ENCODE measurements at places on chromosomes 2 and 18.

DNA sequence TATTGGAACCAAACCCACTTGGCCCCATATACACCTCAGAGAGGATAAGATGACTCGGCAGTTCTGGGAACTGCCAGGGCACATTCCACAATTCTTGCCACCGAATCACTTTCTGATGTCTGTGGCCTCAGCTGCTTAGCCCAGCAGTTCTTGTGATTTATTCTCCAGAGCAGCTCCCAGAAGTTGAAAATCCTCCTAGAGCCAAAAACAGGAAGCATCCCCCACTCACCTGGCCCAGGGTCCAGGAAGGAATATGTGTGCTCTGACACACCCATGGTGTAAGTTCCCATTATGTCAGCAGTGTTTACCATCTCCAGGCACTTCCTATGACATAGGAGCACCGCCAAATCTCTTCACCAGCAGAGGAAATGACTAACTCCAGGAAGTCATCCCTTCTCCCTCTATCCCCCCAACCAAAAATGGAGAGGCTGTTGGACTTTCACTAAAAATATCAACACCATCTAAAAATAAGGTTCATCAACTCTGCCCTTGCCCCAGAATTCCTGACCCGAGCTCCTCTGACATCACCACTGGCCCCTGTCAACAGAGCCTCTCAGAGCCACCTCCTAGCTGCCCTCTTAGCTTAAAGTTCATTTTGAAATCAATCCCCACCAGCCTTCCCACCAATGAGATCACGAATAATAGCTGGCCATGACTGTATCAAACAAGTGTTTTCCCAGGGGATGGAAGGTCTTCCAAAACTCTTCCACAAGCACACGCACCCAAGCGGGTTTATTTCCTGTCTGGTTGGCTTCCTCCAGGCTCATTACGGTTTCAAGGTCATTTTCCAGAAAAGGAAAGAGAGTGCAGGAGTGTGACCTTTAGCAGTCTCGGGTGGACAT is 223.1 kb upstream of the PARD3B start:
- DNase-seq: no peak

DNA sequence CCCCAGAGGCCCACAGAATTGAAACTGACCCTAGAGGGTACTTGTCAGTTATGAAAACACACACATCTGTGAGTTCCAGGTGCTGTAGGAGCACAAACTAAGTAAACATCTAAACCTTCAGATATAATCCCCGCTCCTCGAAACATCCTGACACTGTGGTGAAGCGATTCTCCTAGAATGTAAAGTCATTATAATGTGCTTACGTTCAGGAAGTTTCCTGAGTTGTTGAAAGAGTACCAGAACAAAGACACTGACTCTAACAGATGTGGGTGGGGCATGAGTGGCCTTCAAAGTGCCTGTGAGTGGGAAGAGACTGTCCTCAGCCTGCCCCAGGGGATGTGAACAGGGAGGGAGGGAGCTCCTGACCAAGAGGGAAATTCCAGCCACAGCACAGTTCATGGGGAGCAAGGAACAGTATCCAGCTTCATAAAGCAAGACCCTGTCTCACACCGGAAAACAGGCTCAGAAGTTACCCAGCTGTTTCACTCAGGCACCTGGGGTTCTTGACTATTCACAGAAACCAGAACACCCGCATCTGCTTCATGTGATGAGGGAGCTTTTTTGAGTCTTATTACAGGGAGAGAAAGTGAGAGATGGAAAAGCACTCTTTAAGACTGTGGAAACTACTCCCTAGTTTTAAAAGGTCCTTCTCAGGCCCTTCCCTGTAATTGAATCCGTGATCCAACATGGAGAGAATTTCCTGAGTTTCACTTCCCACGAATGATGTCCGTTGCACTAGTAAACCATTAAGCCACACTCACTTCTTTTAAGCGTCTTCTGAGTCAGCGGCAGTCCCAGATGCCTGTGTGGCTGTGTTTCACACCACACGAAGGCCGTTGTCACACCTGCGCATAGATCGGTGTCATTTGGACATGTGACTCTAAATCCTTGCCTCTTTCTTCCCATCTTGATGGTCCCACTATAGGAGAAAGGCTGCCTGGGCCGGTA is 88.6 kb upstream of the EML6 start:
- no peak for DNase-seq

- peak; percentile 54 for DNase-seq
Observed at GRCh38 chr2:229273723-229274338, 2.7 kb upstream of the PID1 start.

- DNase-seq: no peak
Observed at GRCh38 chr2:207640661-207641060, 15.5 kb upstream of the METTL21A start.

- peak; percentile 82 for DNase-seq
Observed at GRCh38 chr2:159797543-159798375, at the start of gene CD302. TSS of gene CD302 (minus strand) at chr2:159798208. CDS start at chr2:159798198, 10 bp downstream.

GRCh38 chr2:2573205-2573604 is 242.1 kb upstream of the MYT1L start:
- DNase-seq: no peak

DNA sequence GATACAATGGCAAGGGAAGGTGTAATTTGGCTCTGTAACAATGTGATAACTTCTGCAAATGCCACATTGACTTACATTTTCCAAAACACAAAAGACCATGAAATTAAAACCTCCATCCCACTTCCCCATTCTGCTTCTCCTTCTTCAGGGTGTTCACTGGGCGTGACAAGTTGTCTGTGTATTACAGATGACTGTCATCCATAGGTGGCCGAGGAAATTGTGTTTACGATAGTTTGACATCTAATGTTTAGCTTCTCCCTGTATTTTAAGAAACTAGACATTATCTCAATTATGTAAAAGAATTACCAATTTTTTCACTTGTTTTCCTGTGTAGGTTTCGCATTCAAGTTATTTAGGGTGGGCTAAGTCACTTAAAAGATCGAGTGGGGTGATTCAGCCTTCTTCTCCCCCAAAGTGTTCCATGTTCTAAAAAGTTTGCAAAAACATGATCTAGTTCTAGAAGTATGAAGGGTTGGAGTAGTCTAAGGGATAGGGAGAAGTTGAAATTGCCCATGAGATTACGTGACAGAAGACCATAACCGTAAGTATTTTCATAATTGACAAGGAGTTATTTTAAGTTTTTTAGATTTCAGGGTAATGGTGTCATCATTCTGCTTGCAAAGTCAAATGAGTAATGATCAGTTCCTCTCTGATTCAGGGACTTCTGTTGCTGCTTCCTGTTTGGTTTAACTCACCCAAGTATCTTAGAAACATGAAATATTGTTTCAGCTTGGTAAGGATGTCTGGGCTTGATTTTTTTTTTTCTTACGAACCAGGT is 25.2 kb upstream of the CYTIP start:
- DNase-seq: peak; percentile 83

- DNase-seq: peak; percentile 22
Observed at GRCh38 chr18:35026407-35027061, 14.7 kb upstream of the MAPRE2 start.

- no peak for DNase-seq
Observed at GRCh38 chr2:161005170-161005569, 155.1 kb upstream of the TANK start.

DNA sequence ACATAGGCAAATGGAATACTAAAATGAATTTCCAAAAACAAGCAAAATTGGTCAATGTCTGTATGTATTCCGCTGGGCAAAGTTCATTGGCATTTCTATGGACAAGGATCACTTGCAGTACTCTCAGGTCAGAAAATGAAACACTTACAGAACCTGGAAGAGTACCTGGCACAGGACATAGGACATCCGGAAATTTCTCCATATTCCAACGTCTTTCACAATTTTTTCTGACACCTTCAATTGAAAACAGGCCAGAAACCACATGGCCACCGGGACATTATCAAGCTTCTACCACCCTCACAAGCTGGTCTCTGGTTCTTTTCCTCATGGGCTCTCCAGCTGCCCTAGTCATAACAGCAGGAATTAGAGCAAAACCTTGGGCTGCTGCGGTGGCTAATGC is 96.9 kb upstream of the MSH6 start:
- DNase-seq: no peak

GRCh38 chr2:61379521-61379920 is 91.4 kb downstream of the USP34 start:
- no peak for DNase-seq

GRCh38 chr2:106137731-106138521 is 56.2 kb downstream of the UXS1 start:
- DNase-seq: no peak

GRCh38 chr2:209901172-209901571 is 101.3 kb upstream of the RPE start:
- no peak for DNase-seq

DNA sequence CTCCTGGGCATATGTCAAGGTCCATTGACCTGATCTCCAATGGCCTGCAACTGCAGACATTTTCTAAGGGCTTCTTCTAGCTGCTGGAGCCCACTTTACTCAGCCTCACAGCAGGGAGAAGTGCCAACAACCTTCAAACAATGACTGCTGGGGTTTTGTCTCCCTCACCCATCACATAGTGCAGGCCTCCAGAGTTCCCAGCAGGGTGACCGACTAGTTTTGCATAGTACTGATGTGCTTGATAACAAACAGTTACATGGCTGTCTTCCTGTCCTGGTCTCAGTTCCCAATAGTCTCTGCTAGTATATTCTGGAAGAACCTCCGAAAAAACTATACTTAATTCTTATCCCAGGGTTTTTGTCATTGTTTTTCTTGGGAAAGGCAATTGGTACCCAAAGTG is 10.4 kb upstream of the NETO1 start:
- DNase-seq: no peak

- DNase-seq: peak; percentile 94
Observed at GRCh38 chr2:233349005-233349998, 5.0 kb upstream of the DGKD start.

- peak; percentile 37 for DNase-seq
Observed at GRCh38 chr2:27946530-27947060, 56.1 kb downstream of the BABAM2 start.

DNA sequence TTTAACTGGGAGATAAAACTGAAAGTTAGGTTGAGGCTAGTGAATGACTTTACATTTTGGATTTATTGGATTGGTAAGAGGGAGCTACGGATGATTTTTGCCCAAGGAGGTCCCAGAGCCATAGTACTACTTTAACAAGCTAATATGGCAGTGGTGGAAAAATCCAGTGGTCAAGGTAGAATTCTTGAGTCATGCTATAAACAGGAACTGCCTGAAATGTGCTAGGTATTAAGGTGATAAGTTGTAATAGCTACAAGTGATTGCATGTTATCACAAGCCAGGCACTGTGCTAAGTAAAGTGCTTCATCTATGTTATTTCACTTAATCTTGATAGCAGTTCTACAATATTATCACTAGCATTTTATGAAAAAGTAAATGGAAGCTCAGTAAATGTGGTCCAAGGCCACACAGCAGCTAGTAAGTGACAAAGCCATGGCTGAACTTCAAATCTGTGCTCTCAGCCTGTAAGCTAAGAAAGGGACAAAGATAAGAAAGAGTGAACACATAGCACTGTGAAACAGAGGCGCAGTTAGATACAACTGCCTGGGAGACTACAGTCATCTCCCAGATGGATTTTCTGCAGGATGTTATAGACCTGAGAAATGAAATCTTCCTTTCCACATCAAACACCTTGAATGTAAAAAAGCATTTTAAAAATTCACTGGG is 469.6 kb downstream of the TGIF1 start:
- DNase-seq: no peak
